Activated CD4-positive, alpha-beta T cell treated with anti-CD3 and anti-CD28 coated beads, Interleukin-10, Interleukin-2, amounts not matched to agents 100 ng/mL and 50 ng/mL, durations not matched to agents 16 hours and 8 hours (primary cell): ENCODE measurements at places on chromosomes 13 and 19.

DNA sequence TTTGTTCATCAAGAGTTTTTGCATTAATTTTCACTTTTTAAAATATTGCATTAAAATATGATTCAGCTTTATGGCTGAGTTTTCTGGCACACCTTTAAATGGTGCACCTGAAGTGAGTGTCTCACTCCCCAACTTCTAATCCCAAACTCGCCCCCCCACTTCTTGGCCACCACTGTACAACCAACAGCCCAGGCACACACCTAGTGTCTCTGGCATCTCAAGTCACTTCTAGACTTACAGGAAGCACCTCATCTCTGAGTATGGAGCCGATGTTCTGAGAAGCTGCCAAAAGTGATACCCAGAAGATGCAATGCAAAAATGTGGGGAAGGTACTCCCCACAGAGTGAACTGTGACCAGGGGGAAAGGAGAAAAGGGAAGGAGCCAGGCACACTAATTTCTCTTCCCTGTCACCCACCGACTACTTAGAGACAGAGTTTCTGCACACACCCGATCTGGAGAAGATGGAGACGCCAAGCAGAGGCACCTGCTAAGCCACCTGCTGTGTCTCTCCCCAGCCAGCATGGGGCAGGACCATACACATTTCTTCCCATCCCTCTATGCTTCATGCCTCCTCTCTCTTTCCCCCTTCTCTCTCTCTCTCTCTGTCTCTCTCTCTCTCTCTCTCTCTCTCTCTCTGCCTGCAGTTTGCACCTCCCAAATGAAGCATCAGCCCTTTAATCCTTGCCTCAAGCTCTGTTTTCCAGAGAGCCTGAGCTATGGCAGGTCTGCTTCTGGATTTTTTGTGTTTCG is 155.3 kb upstream of the ZNF507 start:
- DNase-seq = no peak

DNA sequence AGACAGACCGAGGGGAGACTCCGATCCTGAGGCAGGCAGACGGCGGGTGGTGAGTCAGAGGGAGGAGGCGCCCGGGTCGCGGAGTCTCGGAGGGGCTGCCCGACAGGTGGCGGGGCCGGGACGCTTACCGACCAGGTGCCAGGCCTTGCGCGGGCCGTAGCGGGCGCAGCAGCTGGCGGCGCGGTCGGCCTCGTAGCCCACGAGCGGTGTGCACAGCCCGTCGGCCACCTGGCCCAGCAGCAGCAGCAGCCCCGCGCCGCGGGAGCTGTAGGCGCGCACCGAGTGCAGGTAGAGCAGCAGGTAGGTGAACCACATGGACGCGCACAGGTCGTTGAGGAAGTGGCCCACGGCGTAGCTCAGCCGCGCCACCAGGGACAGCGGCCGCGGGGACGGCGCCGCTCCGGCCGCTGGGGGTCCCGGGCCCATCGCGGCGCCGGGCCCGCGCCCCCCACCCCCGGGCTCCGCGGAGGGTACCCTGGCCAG is 367 bp downstream of the MFSD12 start:
- DNase-seq = peak; percentile 54

- peak; percentile 35 for DNase-seq
Measured at GRCh38 chr13:49669735-49670309, 21.5 kb downstream of the EBPL start.

DNA sequence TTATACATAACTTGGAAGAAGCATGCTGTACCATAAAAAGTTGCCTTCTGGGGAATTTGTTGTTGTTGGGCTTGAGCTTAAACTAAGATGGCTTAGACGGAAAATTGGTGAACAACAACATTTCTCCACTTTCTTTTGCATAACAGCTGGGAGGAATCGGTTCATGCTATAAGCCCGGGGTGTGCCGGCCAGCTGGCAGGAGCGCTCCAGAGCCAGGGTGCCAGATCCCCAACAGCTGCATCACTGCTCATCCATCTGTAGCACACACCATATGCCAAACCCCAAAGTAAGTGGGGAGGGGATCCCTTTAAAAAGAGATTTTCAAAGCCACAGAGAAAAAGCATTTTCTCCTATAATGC is 419.5 kb upstream of the ARGLU1 start:
- no peak for DNase-seq

DNA sequence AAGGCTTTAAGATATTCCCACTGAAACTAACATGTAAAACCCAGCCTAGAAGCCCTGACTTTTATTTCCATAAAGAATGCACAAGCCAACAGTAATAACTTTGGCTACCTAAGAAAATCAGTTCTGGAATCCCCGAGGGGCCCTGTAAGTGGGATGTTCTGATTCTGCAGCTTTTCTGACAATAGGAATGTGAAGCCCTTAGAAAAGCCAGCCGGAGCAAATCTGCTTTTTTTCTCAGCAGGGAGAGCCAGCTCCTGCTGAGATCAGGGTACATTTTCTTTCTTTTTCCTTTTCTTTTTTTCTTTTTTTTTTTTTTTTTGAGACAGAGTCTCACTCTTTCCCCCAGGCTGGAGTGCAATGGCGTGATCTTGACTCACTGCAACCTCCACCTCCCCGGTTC is 8.0 kb upstream of the GARRE1 start:
- DNase-seq = no peak

DNA sequence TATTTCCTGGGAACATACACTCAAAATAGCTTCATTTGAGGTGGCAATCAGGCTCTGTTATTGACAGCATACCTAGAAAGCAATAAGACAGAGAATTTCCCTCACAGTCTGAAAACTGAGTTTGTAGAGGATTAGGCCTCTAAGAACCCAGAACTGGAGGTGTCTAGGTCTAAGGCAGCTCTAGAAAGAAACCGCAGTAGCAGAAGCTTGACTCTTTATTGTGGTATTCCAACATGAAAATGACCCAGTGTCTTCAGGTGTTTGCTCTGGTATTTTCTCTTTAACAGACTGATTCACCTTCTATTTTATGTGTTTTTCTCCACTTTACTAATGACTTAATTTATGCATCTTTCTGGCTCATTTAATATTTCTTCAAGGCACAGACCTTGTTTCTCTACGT is 8.5 kb downstream of the COG6 start:
- DNase-seq = no peak

GRCh38 chr19:4620675-4621074 is 18.6 kb upstream of the TNFAIP8L1 start:
- DNase-seq = no peak

GRCh38 chr13:79625517-79625916 is 144.6 kb downstream of the NDFIP2 start:
- no peak for DNase-seq

GRCh38 chr13:82506805-82507414 is 1375.4 kb downstream of the SLITRK1 start:
- no peak for DNase-seq

- DNase-seq = no peak
Measured at GRCh38 chr19:8108560-8109445, 40.6 kb downstream of the FBN3 start.

GRCh38 chr13:83620530-83621220 is 261.6 kb downstream of the SLITRK1 start:
- no peak for DNase-seq

- DNase-seq = no peak
Measured at GRCh38 chr19:12884627-12884925, 2.4 kb downstream of the KLF1 start.

- no peak for DNase-seq
Measured at GRCh38 chr13:113638806-113639205, 19.2 kb downstream of the ATP4B start.

- no peak for DNase-seq
Measured at GRCh38 chr13:113974304-113975281, 717 bp upstream of the C13orf46 start.

DNA sequence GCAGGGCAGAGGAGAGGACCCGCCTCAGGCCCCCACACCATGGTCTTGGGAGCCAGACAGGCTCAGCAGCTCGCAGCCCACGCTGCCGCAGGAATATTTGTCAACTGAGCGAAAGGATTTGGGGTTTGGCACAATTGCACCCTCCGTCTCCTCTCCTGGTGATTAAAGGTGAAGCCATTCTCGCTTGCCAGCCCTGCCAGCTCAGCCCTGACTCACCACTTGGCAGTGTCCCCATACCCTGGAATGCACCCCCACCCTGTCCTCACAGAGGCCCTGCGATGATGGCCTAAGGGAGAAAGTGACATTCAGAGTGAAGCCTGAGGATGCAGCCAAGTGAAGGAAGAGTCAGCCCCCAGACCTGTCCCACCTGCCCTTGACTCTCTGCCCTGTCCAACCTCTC is 18.8 kb downstream of the CYTH2 start:
- DNase-seq = no peak

GRCh38 chr19:11164296-11164695 is 8.7 kb upstream of the SPC24 start:
- DNase-seq = no peak

DNA sequence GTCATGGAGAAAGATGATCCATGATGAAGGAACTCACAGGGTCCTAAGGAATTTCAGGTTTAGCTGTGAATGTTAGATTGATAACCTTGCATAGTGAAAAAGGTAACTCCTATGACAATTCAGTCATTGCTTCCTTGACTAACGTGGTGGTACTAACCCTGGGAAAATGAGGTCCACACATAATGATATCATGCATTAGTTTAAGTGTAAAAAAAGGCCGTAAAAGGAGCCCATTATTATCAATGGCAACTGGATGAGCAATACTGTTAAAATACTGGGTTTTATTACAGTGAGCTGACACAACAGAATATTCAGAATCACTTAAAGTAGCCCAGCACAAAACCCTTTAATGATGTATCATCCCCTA is 515.4 kb downstream of the DCT start:
- no peak for DNase-seq

GRCh38 chr19:49851456-49852259 is 699 bp downstream of the PTOV1 start:
- no peak for DNase-seq

DNA sequence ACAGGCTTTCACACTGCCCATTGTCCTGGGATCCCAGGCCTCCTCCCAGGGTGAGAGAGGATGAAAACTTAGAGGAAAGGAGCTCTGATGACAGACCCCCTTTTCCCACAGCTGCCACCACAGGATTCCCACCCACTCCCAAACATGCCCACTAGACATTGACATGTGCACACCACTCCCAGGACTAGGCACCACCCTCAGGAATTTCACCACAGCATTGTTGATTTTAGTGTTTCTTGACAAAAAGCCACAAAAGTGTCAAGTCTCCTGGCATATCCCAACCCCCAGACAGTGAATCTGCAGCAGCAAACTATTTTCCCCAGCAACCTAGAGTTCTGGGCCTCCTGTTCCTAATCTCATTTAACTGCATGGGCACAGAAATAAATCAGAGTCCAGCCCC is 10.1 kb downstream of the ZNF714 start:
- DNase-seq = no peak

GRCh38 chr19:47005873-47006272 is 13.8 kb upstream of the NPAS1 start:
- peak; percentile 25 for DNase-seq

DNA sequence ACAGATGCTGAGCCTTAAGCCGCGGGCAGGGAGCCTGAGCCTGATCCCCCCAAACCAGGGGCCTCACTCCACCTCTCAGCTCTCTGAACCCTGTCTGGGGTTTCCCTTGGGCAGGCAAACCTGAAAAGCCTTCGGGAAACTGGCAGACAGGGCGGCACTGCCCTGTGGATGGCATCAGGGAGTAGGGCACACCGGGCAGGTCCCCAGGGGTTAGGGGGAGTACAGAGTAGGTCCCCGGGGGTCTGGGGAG is 9.7 kb downstream of the MKNK2 start:
- no peak for DNase-seq

GRCh38 chr13:37905736-37906135 is 36.2 kb upstream of the TRPC4 start:
- DNase-seq = no peak

DNA sequence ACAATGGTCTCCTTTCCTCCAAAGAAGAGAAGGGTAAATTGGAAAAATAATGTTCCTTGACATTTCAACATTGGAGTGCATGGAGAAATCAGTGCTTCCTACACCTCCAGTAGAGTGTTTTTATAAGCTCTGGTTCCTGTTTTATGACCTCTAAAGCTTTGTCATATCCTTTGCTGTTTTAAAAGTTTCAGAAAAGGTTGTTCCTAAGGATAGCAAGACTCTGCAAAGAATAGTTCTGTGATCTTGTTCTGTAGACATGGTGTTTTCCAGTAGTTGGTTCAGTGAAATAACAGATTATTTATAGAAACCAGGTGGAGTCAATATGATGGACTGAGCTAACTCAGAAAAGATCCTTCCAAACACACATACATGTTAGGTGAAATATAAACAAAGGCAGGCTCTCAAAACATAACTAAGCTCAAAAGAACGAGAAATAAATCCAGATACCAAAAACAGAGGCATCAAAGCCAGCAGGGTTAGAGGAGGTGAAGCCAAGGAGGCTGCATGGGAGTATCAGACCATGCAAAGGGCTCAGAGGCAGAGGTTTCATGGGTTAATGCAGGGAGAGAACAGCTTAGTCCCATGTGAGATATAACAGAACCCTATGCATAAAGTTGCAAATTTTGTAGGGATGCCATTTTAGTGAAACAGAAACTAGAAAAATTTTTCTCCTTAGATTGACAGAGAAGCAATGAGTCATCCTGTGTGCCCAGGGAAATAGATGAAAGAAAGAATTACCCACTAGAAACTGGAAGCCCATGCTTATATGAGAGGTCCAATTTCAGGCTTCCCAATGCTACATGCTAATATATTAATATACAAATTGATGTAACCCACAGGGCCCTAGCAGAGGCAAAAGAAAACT is 44.3 kb downstream of the SHISA2 start:
- DNase-seq = peak; percentile 5

DNA sequence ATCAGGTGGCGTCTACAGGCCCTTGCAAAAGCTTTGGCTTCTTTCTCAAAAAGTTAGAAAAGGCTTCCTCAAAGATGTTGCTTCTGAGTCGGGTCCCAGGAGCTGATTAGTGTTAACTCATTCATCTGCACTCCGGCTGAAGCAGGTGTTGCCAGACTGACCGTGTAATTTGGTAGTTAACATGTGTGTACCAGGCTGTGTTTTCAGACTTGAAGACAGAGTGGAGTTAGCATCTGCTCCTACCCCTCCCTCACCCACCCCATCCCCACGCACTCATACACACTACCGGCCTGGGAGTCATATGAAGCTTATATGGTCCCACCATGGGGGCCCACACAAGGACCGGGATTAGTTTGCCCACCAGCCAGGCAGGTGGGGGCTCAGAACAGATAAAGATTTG is 111.5 kb downstream of the DNAJC15 start:
- DNase-seq = no peak

DNA sequence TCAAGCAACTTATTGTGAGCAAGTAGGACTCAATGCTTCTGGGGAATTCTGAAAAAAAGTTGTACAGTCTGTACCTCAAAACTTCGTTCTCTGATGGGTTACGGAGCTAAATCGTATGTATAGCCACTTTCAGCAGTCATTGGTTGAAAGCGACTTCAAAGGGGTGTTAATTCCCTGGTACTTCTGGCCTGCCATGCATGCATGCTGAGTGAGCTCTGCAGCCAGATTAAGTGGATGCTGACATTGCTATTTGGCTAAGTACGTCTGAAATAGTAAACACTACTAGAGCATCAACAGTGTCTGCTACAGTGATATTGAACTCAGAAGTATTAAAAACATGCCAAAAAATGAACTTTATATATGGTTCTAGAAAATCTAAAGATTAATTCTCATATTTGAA is 1183.1 kb upstream of the PCDH20 start:
- DNase-seq = no peak

GRCh38 chr19:51427201-51427600 is 9.8 kb upstream of the SIGLEC10 start:
- DNase-seq = no peak
